Transverse colon (tissue), 4 donors: ENCODE measurements at places on chromosomes 2 and 18.

DNA sequence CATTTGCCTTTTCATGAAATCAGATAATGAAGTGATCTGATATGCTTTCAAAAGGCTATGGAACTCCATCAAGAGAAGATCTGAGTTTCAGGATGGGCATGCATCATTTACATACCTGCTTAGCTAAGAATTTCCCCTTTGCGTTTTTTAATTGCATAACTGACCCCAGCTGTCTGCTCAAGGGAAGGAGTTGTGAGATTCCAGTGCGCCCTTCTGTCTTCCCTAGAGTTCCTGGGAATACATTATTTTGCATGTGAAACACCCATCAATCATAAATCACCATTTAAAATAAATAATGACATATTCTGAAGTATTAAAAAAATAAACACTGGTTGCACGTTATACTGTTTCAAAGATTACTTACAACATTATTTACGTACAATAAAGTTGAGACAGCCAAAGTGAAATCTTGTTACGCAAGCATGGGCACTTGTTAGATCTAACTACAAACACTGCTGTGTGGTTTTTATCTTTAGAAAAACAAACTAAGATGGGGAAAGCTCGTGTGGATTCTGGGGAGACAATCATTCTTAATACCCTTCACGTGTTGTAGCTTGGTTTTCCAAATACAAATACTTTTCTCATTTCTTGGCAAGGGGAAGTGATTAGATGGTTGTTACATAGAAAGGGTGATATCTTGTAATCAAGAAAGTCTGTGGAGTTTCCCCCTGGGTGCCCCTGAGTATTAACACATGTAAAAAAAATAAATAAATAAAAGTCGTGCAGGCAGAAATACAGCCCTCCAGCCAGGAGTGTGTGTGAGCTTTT lies 125.7 kb upstream of the LMAN1 start:
- DNase-seq, result no peak

- no peak for DNase-seq
Measured at GRCh38 chr2:175436076-175436475, 254.6 kb upstream of the ATP5MC3 start.

- no peak for DNase-seq
Measured at GRCh38 chr2:183608747-183609146, 484.5 kb downstream of the NUP35 start.

GRCh38 chr2:182324665-182325064 lies 102.2 kb downstream of the PDE1A start:
- DNase-seq, result no peak

- DNase-seq, result no peak
Measured at GRCh38 chr18:26526128-26526965, 22.0 kb downstream of the KCTD1 start.

DNA sequence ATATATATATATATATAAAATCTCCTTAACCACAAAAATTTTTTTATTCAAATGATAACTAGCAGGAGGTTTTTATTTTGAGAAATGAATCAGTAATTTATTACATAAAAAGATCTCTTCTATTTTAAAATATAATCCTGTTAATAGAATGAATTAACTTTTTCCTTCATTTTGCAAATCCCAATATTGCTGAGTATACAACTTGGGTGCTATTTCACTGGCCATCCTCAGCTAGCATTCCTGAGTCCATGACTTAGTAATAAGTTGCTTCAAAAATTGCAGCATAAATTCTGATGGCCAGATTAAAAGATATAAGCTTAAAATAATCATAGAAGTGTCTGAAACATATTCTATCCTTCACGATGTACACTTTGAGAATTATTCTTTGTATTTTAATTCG lies 155.6 kb downstream of the FSIP2 start:
- no peak for DNase-seq

- DNase-seq, result peak; percentile 91
Measured at GRCh38 chr2:98086491-98087446, at the start of gene VWA3B. Gene VWA3B (plus strand): TSS chr2:98087167. CDS start chr2:98093093, 5,926 bp downstream.

- DNase-seq, result no peak
Measured at GRCh38 chr2:41580806-41581205, 467.0 kb upstream of the PKDCC start.

- DNase-seq, result no peak
Measured at GRCh38 chr2:171568089-171568488, 45.8 kb downstream of the CYBRD1 start.

DNA sequence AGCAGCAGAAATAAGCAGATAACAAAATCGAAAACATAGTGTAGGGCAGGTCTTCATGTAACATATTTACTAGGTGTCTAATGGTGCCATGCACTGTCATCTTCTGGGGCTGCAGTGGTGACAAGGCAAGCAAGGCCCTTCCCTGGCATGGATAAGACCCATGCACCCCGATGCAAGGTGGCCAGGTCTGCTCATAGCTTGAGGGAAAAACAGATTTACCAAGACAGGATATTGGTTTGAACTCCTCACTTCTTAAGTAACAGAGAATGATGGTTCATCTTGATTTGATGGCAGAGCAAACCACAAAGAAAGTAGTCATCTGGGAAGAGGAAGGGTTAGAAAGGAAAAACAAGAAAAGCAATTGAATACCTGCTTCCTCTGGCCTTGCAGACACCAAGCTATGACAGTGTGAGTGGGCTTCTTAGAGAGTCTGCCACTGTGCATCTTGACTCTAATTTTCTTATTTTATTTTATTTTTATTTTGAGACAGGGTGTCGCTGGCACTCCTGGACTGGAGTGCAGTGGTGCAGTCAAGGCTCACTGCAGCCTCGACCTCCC lies 35.8 kb upstream of the EML6 start:
- no peak for DNase-seq

DNA sequence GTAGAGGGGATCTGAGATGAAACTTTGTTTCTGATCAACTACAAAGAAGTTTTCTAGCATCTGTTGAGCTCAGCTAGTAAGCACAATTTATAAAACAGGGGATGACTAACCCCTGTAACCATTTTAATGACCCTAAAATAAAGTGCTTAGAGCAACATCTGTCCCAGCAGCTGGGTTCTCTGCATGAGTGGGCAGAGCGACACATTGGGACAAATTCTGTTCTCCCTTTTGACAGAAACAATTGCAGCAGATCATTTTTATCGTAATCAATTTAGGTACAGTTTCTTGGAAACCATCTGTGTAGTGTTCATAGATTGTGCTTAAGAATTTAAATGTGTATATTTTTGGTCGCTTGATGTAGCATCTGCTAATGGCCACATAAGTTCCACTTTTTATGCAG lies 678.0 kb downstream of the RNF144A start:
- no peak for DNase-seq
